Inflammatory macrophage treated with lipopolysaccharide for 4 hours (primary cell): ENCODE measurements at places on chromosomes 16 and 17.
A peak's percentile ranks its signal among the peaks of the same experiment; 100 is the strongest.

GRCh38 chr17:30579610-30580315 is 102.6 kb downstream of the GOSR1 start:
- no peak for DNase-seq

DNA sequence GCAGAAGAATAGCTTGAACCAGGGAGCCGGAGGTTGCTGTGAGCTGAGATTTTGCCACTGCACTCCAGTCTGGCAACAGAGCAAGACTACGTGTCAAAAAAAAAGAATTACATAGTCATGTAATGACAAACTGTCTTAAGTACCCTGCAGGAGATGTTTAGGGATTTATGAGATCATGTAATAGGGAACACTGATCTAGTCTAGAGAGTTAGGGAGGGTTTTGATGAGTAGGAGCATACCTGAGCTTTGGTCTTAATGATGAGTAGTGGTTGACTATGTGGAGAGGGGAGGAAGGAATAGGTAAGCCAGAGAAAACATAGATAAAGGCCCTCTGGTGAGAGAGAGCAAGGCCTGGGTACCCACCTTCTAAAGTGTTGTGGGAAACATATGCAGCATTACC is 30.1 kb upstream of the NF1 start:
- no peak for DNase-seq

- DNase-seq: no peak
These were observed 5.7 kb upstream of the MRPS23 start for GRCh38 chr17:57855391-57856035.

- no peak for DNase-seq
These were observed 5.1 kb downstream of the ATP2A1 start for GRCh38 chr16:28883221-28883996.

- DNase-seq: no peak
These were observed 1.7 kb downstream of the NME3 start for GRCh38 chr16:1769402-1770300.

DNA sequence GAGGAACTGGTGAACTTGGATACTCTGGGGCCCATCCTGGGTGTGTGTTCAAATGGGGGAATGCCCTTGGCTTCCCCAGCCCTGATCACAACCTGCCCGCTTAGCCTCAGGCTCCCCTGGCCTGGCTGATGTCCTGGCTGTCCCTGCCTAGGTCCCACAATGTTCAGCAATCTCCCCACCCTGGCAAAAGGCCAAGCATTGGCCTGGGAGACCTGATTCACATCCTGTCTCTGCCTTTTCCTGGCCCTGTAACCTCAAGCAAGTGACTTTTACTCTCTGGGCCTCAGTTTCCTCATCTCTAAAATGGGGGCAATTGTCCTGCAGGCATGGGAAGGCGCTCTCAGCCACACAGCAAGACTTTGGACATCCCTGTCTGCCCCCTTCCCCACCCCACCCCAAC is 14.4 kb downstream of the CPNE2 start:
- DNase-seq: no peak

DNA sequence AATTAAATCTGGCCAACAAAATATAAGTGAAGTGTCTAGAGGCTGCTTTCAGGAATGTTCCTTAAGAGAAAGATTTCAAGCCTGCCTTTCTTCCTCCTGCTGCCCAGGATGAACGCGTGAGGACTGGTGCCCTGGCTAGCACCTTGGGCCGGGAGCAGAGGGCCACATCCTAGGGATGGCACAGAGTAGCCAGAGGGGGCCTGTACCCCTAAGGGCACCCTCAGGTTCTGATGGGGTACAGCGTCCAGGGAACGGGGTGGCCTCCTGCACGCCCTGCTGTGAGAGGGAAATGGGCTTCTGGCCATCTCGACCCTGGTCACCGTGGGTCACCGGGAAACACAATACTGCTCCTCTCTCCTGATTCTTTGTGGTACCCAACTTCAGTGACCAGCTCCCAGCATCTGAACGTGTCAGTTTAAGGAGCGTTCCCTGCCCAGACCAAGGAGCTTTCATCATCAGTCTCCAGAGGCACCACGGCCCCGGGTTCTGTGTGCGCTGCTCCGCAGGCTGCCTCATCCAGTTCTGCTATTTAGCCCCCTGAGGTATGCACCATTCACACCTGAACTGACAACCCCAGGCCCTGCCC is 40.3 kb downstream of the MAP1LC3B start:
- DNase-seq: no peak

DNA sequence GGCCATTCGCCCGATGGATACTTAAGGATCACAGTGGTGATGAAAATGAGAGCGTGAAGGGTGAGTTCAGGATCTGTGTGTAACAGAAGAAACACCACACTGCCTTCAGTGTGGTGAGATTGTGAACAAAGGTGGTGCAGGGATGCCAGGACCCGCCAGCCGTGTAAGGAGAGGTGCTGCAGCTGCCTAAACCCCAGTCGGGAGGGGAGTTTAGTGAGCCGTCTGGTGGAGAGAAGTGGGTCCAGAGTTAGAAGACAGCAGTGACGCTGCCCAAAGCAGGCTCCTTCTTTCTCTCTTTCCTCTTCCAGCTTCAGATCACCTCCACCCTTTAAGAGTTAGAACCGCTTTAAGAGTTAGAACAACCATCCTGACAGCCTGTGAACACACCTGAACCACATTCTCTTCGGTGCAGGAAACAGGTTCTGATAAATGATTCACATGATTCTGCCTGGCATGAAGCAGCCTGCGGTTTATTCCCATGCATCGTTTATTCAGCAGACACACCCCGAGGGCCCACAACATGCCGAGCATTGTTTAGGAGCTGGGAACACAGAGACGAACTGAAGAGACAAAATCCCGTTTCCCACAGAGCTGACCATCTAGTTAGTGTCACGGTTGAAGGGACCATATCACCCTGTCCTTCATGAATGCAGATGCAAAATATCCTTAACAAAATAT is 84.0 kb upstream of the DNAH17 start:
- no peak for DNase-seq

DNA sequence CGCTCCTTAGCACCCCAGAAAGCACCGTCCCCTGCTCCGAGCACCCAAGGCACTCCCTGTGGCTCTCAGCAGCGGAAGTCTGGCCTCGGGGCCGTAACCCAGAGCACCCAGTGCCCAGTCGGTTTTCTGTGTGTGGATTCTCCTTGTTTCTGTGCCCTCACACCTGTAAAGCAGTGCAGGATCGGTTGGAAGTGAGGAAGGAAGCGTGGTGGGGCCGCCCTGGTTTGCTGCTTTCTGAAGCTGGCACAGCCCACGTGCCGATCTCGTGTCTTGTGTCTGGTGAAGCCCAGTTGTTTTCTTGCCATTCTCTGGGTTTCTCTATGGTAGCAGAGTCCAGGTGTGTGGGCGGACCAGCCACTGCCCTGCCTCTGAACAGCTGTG is 3.7 kb downstream of the ACSF3 start:
- no peak for DNase-seq

GRCh38 chr17:68169840-68170239 is 78.0 kb upstream of the AMZ2 start:
- DNase-seq: no peak

DNA sequence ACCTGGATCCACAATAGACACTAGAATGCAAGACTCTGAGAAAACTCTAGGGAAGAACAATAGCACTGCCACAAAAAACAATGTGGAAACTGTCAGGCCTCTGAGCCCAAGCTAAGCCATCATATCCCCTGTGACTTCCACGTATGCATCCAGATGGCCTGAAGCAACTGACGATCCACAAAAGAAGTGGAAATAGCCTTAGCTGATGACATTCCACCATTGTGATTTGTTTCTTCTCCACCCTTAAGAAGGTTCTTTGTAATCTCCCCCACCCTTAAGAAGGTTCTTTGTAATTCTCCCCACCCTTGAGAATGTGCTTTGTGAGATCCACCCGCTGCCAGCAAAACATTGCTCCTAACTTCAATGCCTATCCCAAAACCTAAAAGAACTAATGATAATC is 39.2 kb upstream of the TNRC6C start:
- DNase-seq: no peak

- peak; percentile 60 for DNase-seq
These were observed at the start of gene FLII for GRCh38 chr17:18258356-18259038. Gene FLII (minus strand): TSS chr17:18258738. CDS start chr17:18258690, 48 bp downstream.

- peak; percentile 9 for DNase-seq
These were observed 10.9 kb upstream of the ITGA2B start for GRCh38 chr17:44400226-44400847.

GRCh38 chr16:88957433-88957767 is 19.6 kb downstream of the CBFA2T3 start:
- no peak for DNase-seq

DNA sequence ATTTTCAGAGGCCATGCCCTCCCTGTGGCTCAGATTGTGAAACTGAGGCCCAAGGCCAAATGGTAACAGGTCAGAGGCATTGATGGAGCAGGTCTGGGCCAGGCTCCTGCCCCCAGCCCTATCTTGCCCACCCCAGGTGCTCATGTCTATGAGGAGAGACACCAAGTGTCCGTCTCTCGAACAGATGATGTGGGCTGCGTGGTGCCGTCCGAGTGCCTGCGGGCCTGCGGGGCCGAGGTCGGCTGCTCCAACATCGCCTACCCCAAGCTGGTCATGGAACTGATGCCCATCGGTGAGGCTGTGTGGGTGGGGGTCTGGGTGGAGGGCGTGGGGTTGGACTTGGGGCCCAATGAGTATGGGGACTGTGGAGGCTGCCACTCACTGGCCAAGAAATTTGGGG is 8.7 kb upstream of the FAM83G start:
- DNase-seq: no peak

GRCh38 chr17:4750606-4751005 is 10.9 kb upstream of the CXCL16 start:
- DNase-seq: peak; percentile 59

DNA sequence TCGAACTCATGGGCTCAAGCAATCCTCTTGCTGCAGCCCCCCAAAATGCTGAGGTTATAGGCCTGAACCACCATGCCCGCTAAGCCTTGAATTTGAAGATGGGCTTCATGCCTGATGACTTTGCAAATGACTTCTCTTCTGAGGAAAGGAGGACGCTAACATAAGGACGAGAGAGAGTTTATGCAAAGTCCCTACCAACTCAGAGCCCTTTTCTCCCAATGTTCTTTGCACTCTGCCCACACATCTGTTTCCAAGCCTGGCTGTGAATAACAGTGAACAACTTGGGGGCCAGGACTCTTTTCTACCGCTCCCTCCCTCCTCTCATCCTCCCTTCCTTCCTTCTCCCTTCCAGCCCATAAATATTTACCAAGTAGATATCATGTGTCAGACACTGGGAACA is 8.5 kb upstream of the NPIPB2 start:
- no peak for DNase-seq

DNA sequence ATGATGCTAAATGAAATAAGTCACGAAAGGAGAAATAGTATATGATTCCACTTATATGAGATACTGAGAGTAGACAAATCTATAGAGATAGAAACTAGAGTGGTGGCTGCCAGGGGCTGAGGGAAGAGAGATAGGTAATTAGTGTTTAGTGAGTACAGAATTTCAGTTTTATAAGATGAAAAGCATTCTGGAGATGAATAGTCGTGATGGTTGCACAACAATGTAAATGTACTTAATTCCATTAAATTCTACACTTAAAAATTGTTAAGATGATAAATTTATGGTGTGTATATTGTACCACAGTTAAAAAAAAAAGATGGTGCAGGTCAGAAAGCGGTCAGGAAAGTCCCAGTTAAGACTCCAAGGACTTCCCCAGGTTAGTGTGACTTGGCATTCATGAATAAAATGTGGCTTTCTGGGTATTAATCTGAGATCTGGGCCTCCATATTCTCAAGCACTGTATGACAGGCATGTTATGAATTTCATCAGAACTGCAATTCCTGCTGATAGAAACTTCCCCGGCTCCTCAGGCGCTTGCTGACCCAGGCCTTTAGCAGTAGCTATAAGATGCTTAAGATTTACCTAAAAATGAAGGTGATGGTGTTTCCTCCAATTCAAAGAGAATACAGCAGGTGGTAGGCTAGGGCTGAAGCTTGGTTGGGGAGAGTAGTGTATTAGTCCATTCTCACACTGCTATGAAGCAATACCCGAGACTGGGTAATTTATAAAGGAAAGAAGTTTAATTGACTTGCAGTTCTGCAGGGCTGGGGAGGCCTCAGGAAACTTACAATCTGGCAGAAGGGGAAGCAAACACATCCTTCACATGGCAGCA is 115.3 kb upstream of the SOX9 start:
- DNase-seq: no peak

- DNase-seq: no peak
These were observed 16.8 kb downstream of the SDR42E1 start for GRCh38 chr16:81994485-81994884.

GRCh38 chr17:81930142-81931125 is 2.9 kb upstream of the MAFG start:
- DNase-seq: no peak
